Activated T-cell treated with anti-CD3 and anti-CD28 coated beads for 24 hours (primary cell): ENCODE measurements at places on chromosomes 6 and 20.

DNA sequence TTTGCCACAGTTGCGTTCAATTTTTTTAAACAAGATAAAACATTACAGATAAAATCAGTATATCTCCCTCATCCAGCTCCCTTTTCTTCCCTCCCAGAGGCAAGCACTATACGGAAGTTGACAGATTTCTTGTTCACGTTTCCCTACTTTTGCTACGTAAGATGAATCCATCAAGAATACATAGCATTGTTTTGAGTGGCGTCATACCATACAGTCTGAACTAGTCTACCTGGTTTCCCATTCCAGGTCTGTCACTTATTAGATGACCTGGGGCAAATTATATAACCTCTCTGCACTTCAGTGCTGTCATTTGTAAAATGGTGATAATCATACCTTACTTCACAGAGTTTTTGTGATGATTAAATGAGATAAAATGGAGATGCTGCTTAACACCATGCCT lies 184.3 kb upstream of the SOX4 start:
- DNase-seq: no peak

GRCh38 chr20:14799545-14800216 lies 462.3 kb upstream of the FLRT3 start:
- no peak for DNase-seq

DNA sequence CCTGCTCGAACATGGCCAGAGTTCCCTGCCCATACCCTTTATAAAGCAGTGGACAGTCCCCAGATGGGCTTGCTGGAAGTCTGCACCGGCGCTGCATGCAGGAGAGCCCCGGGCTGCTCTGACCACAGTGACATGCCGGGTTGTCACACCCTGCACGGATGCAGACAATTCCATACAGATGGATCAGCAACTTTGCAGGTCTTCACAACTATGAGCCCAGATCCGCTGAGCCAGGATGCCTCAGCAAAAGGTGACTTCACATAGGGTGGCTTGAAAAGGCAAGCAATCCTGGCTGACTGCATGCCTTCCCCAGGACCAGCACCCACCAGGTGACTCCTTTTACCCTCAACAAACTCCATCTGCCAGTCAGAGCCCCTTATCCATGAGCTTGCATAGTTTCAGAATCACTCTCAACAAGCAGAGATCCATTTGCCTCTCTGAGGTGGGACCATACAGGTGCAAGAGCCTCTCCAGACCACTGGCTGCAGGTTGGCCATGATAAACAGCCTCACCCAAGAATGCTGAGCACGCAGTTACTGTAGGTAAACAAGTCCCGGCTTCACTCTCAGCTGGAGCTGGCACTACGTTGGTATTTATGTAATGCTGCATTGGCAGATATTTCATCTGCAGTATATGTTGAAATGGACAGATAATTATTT lies 183.0 kb upstream of the QKI start:
- no peak for DNase-seq

DNA sequence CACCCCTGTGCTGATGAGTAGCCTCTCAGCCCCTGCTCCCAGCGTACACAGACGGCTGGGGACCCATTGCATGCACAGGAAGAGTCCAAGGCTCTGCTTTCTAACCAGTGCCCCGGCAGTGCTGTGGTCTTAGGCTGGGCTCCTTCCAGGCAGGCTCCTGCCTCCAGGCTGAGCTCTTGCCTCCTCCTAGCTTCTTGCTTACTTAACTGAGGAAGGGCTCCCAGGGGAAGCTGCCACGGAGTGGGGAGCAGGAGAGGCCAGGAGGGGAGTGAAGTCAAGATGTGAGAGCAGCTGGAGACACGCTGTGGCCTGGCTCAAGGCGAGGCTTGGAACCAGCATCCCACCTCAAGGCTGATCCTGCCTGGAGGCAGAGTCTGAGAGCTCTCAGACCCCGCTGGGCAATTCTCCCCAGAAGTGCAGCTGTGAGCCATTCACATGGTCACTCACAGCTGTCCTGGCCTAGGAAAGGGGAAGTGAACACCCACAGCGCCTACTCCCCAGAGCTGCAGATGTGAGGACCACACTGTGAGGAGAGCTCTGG lies 141.0 kb downstream of the TBXT start:
- no peak for DNase-seq

DNA sequence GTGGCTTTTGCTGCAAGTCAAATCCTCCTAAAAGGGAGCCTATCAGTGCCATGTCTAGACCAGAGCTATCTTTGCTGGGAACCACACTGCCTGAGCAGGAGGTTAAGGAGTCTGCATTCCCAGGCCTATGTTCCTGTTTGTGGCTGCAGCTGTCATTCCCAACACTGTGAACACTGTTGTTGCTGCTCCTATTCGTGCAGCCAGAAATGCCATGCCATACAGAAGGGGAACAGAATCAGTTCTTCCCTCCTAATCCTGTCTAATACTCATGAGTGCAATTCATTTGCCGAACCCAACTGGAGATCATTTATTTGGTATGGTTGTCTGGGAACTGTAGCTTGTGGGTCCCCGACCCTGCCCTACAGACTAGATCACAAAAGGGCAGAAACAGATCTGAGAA lies 406.5 kb upstream of the GJE1 start:
- DNase-seq: no peak

DNA sequence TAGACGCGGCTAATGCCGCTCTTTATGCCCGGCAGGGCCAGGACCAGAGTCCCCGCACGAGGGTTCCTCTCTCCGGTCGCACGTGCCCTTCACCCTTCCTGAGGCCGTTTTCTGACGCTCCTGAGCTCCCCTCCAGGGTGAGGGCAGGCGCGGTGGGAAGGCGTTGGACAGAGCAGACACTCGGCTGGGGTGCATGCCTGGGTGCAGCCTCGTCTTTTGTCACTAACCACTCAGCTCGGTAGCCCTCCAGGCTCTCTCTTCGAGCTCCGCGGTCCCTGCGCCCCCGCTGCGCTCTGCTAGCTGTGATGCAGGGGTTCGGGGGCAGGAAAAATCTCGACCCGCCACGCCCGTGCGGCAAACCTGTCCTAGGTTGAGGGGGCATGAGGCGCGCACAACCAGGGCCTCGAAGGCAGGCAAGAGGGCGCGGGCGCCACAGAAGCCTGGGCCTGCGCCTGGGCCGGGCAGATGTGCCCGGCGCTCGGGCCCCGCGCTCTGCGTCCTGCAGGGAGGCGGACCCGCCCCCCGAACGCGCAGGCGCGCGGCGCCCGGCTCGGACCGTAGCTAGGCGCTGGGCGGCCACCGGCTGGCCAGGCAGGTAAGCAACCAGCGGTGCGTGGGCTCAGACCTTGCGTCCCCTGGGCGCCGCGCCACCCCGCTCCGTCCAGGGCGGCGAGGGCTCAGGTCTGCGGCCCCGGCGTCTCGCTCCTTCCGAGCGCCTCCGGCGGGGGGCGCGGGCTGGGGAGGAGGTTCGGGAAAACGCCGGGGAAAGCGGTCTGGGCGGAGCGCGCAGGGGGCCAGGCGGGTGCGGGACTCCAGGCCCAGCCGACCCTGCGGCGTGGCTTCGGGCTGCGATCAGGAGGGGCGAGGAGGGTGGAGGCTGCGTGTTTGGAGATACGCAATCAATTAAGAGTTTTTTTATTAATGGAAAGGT lies at the start of gene L3MBTL1:
Gene L3MBTL1, plus strand, starts transcription at position 548 of the 931 bp plus-strand sequence. CDS start 5,807 bp downstream, outside the sequence.
- no peak for DNase-seq

DNA sequence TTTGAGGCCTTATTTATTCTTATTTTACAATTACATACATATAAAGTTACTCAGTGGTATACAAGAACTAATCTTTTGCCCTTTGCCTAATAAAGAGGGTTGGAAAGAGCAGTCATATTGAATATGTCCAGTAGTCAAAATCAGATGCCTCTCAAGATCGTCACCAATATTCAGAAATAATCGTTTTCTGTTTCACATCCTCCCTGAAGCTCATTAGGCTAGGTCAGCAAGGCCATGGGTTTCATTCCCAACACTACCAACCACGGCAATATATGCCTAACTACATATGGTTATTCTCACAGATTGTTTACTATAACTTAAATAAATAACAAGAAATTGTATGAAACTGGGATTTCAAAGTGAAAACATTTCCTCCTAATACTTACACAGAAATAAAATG lies 167.2 kb upstream of the MANEA start:
- no peak for DNase-seq

GRCh38 chr6:24662236-24662635 lies 4.5 kb downstream of the TDP2 start:
- no peak for DNase-seq

- no peak for DNase-seq
These were observed 42.6 kb upstream of the ENPP1 start for GRCh38 chr6:131765081-131765803.

DNA sequence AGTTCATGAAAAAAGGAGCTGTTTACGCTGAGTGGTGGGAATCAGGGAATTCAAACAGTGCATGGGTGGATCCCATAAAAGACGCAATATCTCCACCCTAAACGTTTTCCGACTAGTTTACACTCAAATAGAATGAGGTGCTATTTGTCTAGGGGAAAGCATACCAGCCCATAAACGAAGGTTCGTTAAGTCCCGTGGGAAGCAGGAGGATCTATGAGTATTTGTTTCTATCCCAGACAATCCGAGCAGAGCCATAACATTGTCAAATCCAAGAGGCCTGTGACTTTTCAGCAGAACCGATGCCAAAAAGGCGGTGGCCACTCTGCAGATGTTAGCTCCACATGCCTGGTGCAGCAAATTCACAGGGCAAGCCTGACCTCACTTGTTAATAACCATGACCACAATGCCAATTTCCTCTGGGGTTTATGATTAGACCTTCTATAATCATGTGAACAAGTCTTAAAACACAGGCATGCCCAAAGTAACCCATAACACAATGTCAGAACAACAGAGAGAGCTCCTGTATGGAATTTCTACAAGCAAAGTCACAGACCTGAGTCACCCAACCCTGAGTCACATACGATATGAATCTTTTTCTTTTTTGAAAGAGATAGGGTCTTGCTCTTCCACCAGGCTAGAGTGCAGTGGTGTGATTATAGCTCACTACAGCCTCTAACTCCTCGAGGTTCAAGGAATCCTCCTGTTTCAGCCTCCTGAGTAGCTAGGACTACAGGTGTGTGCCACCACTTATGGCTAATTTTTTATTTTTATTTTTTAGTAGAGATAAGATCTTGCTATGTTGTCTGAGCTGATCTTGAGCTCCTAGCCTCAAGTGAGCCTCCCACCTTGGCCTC lies 123.3 kb downstream of the KIF13A start:
- no peak for DNase-seq

GRCh38 chr20:43138061-43138770 lies 51.5 kb downstream of the PTPRT start:
- no peak for DNase-seq

- DNase-seq: no peak
These were observed 611.2 kb downstream of the UTRN start for GRCh38 chr6:144896289-144896688.

- DNase-seq: no peak
These were observed 363.4 kb downstream of the PHF3 start for GRCh38 chr6:63998991-63999390.

- peak; percentile 50 for DNase-seq
These were observed 35.5 kb downstream of the DHX35 start for GRCh38 chr20:38997622-38998021.

DNA sequence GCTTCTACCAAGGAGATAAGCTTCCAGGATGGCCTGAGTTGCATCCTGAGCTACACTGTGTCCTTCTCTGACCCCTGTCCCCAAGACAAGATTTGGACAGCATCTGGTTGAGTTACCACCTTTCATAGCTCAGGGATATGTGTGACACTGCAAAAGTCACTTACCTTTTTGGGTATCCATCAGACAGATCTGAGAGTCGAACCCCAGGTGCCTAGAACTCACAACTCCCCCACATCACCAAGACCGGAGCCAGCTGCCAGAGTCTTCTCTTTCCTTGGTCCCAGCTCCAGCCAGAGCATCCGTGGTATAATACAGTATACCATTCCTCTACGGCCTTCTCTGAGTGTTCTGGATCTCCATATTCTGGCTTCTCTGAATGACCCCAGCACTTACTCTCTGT lies 133.0 kb downstream of the CD83 start:
- DNase-seq: no peak

DNA sequence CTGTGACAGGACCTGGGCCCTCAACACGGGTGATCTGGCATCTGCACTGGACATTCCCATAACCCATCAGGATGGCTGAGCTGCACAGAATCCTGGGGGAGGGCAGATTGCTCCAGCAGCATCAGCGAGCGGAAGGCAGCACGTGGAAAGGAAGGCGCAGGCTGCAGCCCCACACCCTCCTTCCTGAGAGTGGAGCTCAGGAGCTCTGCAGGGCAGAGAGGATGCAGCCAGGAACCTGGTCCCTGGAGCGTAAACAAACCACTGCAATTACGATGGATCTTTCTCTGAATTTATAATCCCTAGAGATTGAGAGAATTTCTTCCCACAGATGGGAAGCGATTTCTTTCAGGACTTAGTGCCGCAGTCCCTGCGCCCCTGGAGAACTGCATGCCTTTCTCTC lies 39.7 kb upstream of the EMILIN3 start:
- no peak for DNase-seq

- DNase-seq: no peak
These were observed 36.9 kb upstream of the HLA-C start for GRCh38 chr6:31308845-31309175.

DNA sequence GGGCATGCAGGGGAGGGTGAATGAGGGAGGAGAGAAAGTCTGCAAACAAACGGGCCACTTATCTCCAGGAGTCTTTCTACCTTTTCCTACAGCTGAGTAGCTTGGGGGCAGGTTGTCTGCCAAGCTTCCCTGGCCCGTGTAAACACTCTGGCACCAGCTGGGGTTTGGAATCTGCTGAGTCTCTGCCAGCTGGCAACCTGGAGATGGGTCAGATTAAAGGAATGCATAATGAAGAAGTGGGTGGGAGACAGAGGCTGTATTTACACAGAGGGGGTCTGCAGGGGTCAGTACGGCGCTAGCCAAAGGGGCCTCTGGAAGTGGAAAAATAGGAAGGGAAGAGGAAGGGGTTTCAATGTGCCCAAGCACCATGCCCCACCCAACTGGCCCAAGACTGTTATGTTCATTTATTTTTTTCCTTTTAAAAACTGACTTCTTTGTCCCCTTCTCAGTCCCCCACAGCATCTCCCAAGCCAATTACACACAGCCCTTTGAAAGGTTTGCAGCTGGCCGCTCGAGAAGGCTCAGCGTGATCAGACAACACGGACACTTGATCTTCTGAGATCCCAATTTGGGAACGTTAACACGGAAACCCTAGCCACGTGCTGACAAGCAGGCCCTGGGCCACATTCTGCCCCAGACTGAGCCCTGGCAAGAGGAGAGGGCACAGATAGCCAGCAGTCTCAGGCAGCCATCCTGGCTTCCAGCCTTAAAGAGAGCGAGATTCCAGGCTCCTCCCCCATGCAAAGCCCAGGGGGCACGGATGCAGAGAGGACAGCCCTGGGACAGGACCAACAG lies 25.2 kb downstream of the TRAM2 start:
- DNase-seq: no peak

DNA sequence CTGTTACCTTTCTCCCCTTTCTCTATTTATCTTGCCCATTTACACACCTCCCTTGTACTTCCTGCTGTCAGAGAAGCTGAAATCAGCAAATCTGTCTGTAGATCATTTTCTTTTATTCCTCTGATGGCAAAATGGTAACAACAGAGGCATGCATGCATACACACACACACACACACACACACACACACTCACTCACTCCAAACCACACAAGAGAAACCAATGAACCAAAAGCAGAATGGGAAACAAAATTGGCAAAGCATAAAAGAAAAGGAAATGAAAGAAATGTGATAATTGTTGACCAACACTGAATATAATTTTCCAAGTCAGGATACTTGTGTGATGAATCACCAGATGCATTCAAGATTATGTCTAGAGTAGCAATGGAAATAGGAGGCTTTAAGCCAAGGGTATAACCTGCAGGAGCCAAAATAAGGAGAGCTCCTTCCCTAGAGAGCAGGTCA lies 172.4 kb downstream of the PLCB4 start:
- no peak for DNase-seq
